ENCODE measurements at places on chromosomes 5 and 9.
A peak's percentile ranks its signal among the peaks of the same experiment; 100 is the strongest.

DNA sequence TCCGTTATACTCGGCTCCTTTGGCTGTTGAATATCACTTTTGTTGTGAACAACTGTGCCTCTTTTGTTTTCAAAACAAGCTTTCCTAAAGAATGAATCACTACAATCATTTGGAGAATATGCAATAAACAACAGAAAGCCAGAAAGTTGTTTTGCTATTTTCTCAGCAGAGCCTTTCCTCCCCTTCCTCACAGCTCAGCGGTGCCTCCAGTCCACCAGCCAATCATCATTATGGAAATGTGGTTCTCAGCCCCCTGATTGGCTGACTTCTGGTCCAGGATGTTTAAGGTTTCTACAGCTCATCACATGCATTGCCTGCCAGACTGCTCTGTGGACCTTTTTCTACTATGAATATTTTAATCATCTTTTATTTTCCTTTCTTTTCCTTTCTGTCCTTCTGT is 9.1 kb upstream of the ZNF608 start:
- no peak for DNase-seq

DNA sequence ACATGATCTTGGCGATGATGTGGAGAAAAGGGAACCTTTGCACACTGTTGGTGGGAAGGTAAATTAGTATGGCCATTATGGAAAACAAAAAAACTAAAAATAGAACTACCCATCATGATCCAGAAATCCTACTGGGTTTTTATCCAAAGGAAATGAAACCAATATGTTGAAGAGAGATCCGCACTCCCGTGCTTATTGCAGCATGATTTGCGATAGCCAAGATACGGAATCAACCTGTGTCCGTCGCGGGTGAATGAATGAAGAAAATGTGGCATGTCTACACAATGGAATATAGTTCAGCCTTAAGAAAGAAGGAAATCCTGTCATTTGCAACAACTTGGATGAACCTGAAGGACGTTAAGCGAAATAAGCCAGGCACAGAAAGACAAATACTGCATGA is 84.5 kb downstream of the TTLL11 start:
- peak; percentile 20 for DNase-seq

DNA sequence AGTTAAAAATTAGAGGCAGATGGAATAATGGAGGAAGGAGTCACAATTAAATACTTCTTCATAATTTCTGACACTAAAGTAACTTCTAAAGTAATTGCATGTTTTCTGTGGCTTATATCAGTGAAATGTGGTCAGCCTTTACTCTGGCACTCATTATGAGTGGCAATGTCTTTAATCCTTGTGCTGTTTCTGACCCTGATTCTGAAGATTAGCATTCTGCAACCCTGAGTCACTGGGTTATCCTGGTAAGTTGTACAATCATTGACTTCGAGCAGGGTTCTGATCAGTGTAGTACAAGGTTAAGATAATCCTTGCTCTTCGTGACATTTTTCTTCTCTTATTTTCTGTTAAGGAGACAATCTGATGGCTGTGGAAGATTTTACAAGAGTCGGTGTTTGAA is 379.4 kb upstream of the RORB start:
- DNase-seq, result no peak

DNA sequence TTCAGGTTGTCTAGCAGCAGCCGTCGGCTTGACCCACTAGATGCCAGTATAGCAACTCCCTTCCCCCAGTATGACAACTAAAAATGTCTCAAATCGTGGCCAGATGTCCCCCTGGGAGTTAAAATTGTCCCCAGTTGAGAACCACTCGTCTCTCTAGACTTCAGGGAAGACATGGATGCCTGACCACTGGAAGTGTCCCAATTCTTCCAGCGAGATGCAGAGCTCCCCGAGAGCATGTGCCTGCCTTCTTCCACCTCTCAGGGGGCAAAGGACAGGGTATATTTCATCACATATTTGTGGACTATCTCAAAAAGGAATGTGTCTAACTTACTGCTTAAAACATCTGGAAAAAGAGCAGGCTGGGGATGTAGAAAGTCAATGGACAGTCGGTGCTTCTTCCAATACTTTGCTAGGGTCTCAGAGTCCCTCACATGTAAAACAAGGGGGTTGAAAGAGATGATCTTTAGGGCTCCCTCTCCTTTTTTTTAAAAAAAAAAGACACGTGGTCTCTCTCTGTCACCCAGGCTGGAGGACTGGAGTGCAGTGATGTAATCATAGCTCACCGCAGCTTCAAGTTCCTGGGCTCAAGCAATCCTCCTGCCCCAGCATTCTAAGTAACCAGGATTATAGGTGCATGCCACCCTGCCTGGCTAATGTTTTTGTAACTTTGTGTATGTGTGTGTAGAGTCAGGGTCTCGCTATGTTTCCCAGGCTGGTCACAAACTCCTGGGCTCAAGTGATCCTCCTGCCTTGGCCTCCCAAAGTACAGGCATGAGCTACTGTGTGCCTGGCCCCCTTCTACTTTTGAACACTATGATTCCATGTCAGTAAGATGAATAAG is 190.6 kb downstream of the DAB2IP start:
- DNase-seq, result peak; percentile 12

DNA sequence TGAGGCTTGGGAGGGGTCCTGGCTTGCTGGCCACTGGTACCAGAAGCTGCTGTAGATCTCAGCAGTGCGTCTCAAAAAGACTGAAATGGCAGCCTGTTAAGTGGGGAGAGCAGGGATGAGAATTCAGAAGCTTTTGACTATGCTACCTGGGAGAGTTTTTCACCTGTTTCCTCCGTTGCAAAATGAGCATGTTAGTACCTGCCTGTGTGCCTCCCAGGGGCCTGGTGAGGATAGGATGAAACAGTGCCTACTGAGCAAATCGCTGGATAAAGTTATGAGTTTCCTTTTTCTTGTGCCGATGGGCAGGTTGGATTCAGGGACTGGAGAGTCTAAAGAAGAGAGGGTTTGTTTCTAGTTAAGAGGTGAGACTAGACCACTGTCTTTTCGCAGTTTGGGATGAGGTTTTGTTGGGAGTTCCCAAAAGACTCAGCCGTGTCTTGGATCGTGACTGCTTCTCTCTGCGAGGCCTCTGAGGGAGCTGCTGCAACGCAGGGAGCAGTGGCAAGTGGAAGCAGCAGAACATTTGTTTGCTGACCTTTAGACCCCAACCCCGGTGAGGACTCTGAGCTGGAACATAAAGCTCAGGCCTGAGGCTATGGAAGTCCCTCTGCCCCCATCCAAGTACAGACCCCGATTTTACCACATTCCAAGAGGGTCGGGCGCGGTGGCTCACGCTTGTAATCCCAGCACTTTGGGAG is 1.4 kb downstream of the RALGPS1 start:
- DNase-seq, result peak; percentile 54

- no peak for DNase-seq
These were observed 7.1 kb upstream of the PLK2 start for GRCh38 chr5:58466939-58467338.

- no peak for DNase-seq
These were observed 139.2 kb downstream of the CDK5RAP2 start for GRCh38 chr9:120440791-120441190.

DNA sequence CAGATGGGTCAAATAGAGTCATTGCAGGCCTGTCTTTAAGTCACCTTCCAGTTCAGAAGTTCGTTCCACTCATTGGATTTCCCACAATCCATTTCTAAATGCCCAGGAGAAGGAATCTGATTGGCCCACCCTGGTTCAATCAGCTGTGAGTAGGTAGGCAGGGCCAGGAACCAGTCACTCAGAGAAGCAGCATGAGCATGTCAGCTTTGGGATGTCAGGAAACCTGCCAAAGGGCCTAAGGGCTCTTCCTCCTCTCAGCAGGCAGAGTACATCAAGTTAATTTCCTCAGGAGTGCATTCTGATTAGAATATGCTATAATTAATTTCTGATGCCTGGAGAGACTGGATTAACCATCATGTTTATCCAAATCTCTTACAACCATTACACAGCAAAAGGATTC is 412.9 kb upstream of the CCNH start:
- no peak for DNase-seq

- peak; percentile 59 for DNase-seq
These were observed 243.6 kb downstream of the AUH start for GRCh38 chr9:91117959-91118703.

- no peak for DNase-seq
These were observed 57.7 kb downstream of the SMARCA2 start for GRCh38 chr9:2072752-2073405.

- DNase-seq, result no peak
These were observed 272.7 kb downstream of the TLE1 start for GRCh38 chr9:81416476-81417298.
